ENCODE measurements at places on chromosomes 7 and 10.
A peak's percentile ranks its signal among the peaks of the same experiment; 100 is the strongest.

- no peak for DNase-seq
These were observed 1.5 kb downstream of the UNC5B start for GRCh38 chr10:71213761-71214440.

DNA sequence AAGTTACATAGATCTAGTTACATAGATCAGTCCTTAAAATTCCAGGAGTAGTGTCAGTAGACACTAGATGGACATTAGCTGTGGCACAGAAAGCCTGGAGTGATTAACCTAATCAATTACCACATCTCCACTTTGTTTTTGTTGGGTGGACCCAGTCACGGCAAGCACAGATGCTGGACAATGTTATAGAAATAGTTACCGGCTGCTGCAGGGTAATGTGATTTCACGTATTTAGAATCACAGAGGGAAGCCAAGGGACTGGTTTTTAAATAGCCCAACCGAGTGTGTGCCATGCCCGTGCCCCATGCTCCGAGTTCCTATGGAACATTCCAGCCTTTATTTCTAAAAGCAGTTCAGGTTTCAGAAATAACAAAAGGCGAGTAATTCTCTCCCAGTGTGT lies 2.8 kb downstream of the LGI1 start:
- DNase-seq, result no peak

DNA sequence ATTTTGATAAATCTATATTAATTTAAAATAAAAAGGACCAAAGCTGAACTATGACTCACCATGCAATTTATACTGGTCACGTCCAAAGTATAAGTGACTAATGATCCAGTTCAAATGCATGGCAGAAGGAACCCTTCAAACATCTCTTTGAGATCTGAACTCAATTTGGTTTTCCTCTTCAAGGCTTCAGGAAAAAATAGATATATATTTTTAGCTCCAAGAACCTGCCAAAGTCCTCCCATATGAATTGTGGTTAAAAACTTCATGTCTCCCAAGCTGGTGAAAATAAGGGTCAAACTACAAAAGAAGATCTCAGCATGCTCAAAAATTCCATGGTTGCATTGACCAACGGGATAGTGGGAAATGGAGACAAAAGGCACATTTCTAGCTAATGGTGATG lies 34.6 kb upstream of the PDE1C start:
- no peak for DNase-seq

GRCh38 chr7:110909117-110909516 lies 181.8 kb upstream of the LRRN3 start:
- no peak for DNase-seq

- DNase-seq, result peak; percentile 69
These were observed 88.9 kb downstream of the GTF2IRD1 start for GRCh38 chr7:74542558-74543117.

GRCh38 chr10:62422068-62422590 lies 48.0 kb downstream of the ZNF365 start:
- DNase-seq, result no peak

GRCh38 chr7:35448486-35448885 lies 194.6 kb upstream of the TBX20 start:
- DNase-seq, result no peak
